ENCODE measurements at places on chromosomes 3 and 15.

- DNase-seq, result no peak
These were observed 98.0 kb upstream of the FAM174B start for GRCh38 chr15:92753591-92753990.

DNA sequence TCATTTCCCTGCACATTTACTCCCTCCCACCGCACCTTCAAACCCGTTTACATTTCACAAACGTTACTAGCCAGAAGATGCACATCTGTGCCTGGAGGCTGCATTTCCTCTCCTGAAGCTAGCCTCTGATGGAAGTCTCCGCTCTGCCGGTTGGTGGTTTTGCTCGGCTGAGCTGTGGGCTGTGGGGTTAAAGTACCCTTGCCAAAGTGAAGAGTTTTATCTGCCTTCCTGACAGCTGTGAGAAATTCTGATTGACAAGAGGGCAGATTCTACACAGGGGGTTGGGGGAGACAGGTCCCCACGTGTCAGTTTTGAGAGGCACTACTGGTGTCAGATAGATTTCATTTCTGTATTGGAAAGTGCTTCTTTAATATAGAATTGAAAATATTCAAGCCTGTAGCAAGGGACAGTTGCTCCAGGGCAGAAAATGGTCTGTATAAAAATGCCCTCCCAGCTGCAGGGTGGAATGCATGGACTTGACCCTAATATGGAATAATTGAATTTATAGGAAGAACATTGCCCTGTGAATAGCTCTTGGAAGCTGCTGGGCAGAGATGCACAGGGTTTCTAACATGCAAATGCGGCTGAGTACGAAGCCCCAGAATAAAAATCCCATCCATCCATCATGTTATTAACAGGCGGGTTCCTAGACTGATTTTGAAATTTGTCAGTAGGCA is 201.1 kb upstream of the RGMA start:
- DNase-seq, result no peak

DNA sequence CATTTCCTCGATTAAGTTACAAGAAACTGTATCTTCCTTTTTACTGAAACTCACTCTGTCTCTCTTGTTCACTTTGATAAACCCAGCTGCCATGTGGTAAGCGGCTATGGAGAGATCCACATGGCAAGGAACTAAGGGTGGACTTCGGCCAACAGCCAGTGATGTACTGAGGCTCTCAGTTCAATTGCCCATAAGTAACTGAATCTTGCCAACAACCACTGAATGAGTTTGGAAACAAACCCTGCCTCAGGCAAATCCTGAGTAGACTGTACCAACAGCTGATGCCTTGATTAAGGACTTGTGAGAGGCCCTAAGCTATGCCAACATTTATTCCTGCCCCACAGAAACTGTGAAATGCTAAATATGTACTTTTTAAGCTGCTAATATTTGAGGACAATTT is 433.5 kb downstream of the PLOD2 start:
- DNase-seq, result no peak

DNA sequence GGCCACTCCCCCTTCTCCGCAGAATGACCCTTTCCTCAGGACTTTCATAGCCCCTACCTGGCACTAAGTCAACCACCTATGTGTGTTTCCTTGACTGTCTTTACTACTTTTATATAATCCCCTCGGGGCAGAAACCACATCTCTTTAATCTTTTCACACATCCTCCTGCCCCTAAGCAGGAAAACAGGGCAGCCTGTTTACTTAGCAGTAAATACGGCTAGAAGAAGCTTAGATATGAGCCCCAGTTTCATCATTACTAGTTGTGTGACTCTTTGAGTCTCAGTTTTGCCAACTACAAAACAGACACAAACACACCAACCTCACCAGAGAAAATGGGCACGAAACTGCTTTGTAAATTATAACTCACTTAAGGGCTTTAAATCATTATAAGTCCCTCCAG is 98.3 kb downstream of the CYP19A1 start:
- no peak for DNase-seq

GRCh38 chr3:117063930-117064329 is 354.4 kb downstream of the TUSC7 start:
- DNase-seq, result no peak

DNA sequence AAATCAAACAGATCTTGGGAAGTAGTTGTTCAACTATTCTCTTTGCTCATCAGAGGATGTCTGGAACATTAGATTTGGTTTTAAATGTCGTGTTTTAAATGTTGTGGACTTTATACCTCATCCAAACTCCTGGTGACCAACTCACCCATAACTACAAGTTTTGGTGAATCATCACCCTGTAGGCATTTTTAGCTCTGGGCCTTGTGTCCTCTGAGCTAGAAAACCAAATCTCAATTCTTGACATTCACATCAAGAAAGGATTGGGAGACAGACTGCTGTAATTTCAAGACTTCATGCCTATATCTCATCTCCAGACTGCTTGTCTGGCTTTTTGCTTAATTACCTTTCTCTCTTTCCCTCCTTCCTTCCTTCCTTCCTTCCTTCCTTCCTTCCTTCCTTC is 228.5 kb upstream of the ROBO2 start:
- no peak for DNase-seq

Measured in stimulated activated CD8-positive, alpha-beta memory T cell treated with anti-CD3 and anti-CD28 coated beads, Interleukin-4, amount 100 ng/mL, for 1 hour (primary cell).